ENCODE measurements at places on chromosomes 4 and X.

DNA sequence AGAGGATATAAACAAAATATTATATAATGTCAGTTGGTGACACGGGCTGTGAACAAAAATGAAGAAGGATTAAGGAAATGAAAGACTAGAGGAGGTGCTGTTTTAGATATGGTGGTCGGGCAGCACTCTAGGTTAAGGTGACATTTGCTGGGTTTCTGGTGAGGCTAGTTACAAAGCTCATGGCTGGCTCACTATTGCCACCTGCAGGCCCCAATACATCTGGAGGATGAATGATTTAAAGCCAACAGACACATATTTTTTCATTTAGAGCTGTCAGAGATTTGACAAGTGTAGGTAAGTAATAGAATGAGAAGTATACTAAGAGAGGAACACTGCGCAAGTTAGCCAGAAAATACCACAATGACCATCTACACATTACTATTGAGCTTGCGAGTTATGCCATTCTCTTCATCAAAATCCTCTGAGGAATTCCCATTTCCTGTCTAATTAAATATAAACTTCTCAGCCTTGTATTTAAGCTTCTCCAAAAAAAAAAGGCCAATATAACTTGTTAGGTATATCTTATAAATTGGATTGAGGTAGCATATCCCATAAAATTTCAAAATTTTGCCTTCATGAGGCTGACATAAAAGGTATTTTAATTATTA, 6.4 kb upstream of the FGG start:
- DNase-seq = peak; percentile 10

- DNase-seq = no peak
Measured at GRCh38 chr4:13953083-13953482, 325.6 kb upstream of the BOD1L1 start.

DNA sequence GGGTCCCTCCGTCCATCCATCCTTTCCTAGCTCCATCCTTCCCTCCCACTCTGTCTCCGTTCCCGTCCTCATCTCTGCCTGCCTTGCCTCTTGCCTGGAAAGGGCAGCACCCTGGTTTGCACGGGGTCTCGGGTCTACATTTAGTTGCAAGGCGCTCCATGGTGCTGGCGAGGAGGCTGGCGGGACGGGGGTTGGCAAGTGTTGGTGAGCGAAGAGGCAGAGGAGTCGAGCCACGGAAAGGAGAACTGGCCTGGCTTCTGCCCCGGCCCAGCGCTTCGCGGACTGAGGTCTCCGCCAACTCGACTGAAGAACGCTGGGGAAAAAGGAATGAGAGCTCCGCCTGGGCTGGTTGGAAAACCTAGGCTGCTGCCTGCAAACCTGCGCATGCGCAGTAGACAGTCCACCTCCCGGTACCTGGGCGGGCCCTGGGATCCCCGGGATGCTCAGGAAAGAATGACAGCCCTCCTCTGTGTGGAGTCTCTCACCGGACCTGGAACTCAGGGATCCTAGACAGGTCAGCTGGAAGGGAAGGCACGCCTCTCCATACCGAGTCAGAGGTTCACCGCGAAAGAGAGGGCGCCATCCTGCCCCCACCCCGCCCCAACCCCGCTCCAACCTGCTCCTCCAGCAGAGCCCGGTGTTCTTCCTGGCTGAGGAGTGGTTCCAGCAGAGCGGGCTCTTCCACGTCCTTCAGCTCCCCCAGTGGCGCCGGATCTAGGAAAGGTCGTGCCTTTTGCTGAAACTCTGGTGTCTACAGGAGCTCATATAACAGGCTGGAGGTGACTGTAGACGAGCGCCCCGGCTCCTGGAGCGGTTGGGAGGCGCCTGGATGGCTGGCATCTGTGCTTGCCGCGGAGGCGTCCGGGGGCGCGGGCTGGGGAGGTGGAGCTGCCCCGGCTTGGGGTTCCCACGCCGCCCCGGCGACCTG, 6.0 kb downstream of the FRG2 start:
- DNase-seq = no peak

DNA sequence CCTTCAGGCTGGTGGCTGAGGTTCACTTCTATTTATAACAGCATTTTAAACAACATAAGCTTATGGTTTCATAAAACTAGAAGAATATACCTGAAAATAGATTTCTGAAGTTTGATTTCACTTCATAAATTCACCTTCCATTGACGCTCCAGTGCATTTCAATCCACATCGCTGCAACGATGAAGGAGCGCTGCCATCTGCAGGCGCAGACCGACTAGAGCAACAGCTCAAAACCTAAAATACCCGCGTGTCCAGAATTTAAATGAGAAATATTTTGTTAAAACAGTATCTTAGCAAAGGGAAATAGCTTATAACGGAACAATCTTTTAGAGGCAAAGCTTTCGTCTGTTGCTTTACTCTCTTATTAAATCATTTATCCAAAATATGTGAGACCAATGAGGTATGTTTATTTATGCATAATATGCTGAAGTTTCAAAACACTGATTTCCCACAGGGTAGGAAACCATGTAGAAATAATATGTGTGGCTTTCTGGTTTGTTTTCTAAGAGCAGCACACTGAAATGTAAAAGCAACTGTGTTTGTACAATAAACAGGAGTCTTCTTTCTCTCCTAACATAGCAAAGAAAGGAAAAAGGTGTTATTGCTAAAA, 816.4 kb upstream of the FRG1 start:
- no peak for DNase-seq

DNA sequence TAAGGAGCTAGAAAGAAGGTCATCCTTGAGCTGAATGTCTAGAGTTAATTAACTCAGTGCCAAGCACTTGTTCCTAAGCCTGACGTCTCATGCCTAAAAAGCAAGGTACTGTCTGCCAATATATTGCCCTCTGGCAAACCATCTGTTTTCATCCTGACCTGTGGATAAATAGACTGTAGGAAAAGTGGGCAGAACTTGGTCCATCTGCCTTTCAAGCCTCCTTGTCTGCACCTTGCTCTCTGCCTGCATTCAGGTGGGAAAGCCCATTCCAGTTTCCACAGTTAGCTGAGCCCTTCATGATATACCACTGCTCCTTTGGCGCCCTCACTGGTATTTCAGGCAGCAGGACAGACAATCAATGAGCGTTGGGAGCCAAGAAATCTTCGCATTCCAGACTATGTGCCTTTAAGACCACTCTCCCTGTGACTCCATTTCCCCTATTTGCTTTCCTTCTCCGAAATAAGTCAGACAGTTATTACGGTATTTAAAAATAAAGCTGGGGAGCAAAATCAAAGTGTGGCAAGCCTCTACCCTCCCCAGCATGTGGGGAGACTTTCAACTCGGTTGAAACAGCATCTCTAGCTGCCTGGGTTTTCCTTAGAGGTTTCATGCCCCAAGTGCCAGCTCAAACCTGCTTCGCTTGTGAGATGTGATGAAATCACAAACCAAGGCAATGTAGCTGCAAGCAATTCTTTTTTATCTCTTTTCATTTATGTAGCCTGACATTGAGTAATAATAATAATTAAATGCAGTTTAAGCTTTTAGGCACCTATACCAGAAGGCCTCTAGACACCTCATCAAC, 2.5 kb upstream of the CCDC149 start:
- DNase-seq = no peak

DNA sequence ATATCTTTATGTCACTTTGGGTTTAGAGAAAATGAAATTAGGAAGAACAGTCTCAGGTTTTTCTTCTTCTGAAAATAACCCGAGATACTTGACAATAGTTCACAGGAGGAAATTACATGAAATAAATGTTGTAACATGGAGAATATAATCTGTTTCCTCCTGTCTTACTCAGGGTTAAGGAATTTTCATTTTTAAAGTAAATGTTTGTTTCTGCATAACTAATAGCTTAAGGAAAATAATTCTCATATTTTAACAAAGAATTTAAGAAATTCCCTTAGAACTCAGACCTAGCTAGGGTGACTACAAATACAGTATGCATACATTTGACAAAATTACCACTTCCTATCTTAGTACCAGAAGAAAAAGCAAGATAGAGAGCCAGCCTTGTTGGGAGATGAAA, 17.2 kb upstream of the SPRY1 start:
- no peak for DNase-seq

- no peak for DNase-seq
Measured at GRCh38 chr4:42440083-42440482, 42.8 kb downstream of the SHISA3 start.

GRCh38 chr4:40963897-40964478, 214.2 kb downstream of the NSUN7 start:
- DNase-seq = no peak

DNA sequence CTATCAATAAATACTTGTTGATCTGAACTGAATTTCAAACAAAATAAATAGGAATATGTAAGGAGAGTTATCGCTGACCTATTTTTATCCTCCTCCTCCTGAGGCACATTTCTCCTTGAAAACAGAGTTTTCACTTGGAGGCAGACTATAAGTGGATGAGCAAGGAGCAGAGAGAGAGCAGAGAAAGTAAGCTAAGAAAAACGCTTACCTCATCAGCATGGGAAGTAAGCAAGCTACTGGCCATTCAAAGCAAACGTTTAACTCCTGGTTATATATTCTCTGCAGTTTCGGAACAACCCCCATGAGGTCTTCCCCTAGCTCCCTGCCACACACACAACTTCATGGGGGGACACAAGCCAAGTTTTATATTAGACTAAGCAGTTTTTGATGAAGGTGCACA, 13.2 kb downstream of the ZDHHC9 start:
- no peak for DNase-seq

GRCh38 chr4:53013873-53014775, 152.0 kb downstream of the RASL11B start:
- DNase-seq = no peak

DNA sequence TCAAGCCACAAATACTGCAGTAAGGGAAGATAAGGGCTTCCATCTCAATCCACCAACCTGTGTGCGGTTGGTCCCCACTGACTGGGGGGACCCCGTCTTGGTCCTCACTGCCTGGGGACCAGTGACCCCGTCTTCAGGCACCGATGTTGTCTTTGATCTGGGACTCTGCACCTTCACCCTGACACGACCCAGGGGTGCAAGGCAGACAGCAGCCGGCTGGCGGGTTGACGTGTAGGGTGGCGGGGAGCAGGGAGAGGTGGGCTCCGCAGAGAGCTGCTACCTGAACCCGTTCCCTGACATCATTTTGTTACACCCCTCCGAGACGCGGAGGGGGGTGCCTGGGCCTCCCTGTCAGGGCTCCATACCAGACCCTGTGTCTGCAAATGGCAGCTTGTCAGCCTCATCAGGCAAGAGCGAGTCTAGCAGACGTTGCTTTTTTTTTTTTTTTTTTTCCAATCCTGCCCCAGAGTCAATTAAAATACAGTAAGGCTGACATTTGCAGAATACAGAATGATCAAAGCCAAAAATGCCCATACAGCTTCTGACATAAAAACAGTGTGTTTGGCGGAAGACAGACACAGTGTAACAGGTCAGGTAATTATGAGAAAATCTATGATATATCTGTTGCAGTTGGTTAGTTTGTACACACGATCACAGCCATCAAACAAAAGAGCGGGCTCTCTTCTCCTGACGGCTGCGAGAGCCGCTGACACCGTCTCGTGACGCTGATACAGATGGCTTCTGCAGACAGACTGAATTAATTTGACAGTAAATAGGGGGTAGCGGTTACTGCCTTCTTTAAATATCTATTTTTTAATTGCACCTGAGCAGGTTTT, 118.6 kb downstream of the CRLF2 start:
- no peak for DNase-seq

- DNase-seq = no peak
Measured at GRCh38 chr4:80077639-80078038, 4.6 kb upstream of the ANTXR2 start.

DNA sequence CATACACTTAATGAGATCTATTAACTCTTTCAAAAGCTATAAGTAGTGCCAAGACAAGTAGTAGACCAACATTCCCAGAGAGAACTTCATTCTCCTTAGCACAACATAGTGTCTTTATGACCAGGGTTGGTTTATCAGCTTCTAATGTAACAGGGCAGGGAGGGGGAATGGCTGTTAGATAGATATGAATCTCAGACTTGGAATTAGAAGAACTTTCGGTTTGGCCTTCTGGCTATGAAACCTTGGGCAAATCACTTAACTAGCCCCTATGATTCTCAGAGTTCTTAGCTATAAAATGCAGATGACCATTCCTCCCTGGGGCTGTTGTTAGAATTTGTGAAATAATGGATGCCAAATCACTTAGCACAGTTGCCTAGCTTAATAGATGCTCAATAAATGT, 132.2 kb downstream of the SLC10A7 start:
- no peak for DNase-seq

DNA sequence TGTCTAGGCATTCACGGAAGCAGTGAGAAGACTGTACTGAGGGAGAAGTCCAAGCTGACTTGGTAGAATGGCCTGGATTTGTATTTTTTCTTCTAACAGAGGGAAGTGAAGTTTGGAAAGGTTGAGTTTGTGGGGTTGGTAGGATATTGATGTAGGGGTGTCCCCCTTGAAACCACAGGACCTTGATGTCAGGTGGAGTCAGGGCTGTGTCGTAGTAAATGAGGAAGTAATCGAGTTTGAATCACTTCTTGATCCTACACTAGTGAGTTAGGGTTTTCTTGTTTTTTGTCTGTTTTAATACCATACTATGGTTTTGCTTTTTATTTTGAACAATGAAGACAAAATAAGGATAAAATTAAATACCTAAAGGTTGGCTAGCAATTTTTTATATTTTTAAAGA, 30.1 kb upstream of the ANAPC4 start:
- DNase-seq = no peak

DNA sequence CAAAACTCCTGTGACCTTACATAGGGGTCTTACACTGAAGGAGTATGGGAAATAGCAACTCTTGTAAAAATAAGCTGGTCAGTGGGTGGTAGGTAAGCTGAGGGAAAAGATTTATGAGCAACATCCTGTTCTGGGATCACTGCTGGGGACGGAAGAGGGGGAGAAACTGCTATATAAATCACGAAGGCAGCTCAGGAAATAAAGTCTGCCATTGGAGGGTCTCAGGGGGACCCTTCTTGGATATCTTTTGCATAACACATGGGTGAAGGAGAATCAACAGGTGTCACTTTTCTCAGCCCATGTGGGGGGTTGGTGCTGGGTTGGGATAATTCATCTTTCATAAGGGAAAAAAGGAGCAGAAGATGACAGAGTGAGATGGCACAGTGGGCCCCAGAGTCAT, 33.7 kb downstream of the AFF1 start:
- no peak for DNase-seq

GRCh38 chr4:142126890-142127497, 490.6 kb downstream of the IL15 start:
- peak; percentile 35 for DNase-seq

DNA sequence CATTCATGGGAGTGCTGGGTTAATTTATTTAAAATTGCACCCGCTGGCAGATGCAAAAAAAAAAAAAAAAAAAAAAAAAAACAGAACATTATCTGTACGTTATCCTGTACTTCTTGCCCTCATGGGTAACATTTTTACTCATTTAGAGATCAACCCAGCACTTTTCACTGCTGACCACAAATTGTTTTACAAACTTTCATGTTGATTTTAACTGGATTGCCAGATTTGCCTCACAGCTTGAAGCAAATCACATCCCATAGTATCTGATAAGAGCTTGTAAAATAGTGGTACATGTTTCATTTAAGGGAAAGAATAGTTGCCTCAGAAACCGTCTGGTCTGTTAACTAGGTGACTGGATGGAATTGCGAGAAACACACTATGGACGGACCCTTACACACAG, 640.8 kb downstream of the TRIML1 start:
- DNase-seq = no peak

- no peak for DNase-seq
Measured at GRCh38 chr4:98546910-98547594, 111.4 kb downstream of the TSPAN5 start.

- peak; percentile 33 for DNase-seq
Measured at GRCh38 chr4:37803348-37803973, 23.0 kb upstream of the PGM2 start.

- no peak for DNase-seq
Measured at GRCh38 chrX:129565046-129565650, 25.1 kb downstream of the OCRL start.

All from HS-5 (cell line).